Neural progenitor cell (in vitro differentiated cells): ENCODE measurements at places on chromosomes 16 and 17. TPM values are rescaled to one million over a fixed set of nuclear protein-coding genes. Genes with fewer than 3 reads are reported as not detected.

GRCh38 chr17:31693433-31694220 is 165.4 kb downstream of the COPRS start:
- no peak for DNase-seq

TBC1D3K gene
- total RNA-seq: not detected in 2 replicates

DNA sequence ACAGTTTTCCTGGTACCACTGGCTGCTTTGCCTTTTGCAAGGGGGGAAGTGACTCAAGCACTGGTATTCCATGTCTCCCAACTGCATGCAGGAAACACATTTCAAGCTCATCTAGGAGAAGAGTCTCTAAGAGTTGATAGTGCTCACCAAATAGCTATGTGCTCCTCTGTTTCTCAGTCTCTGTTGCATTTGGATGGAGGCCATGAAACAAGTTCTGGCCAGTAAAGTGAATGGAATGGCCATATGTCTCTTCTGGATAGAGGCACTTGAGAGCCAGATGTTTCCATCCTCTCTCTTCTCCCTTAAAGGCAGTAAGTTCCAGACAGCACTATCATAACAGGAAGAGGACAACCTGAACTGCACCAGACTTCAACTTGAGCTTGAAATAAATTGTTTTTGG is 60.6 kb downstream of the C16orf82 start:
- DNase-seq: no peak

- DNase-seq: no peak
Measured at GRCh38 chr17:34241062-34241461, 14.0 kb upstream of the CCL2 start.

GRCh38 chr17:67528751-67529436 is 151.8 kb downstream of the PITPNC1 start:
- peak; percentile 84 for DNase-seq

BLMH gene
- total RNA-seq: 75.5 and 98.8 TPM in 2 replicates

- no peak for DNase-seq
Measured at GRCh38 chr16:79101491-79101890, 499.0 kb downstream of the MAF start.

ASPHD1 gene
- 0.97 and 4.5 TPM in 2 replicates for total RNA-seq

- no peak for DNase-seq
Measured at GRCh38 chr16:69918241-69918640, 32.9 kb upstream of the CLEC18A start.

HOXB5 gene
- total RNA-seq: not detected in 2 replicates

GUCY2D gene
- 0.37 TPM in 1 of 2 replicates, not detected in the other for total RNA-seq
